ENCODE measurements at places on chromosomes 1 and 21.

DNA sequence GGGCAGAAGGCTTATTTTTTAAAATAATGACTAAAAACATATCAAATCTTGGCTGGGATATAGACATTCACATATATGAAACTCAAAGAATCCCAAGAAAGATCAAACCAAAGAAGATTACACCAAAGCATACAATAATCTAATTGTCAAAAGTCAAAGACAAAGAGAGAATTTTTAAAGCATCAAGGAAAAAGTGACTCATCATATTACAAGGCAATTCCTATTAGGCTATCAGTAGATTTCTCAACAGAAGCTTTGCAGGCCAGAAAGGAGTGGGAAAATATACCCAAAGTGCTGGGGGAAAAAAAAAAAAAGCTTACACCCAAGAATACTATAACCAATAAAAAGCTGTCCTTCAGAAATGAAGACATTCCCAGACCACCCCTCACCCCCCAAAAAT is 375.6 kb downstream of the BRINP2 start:
- no peak for DNase-seq

- peak; percentile 94 for DNase-seq
Observed at GRCh38 chr1:31583995-31584868, 7.9 kb downstream of the TINAGL1 start.

DNA sequence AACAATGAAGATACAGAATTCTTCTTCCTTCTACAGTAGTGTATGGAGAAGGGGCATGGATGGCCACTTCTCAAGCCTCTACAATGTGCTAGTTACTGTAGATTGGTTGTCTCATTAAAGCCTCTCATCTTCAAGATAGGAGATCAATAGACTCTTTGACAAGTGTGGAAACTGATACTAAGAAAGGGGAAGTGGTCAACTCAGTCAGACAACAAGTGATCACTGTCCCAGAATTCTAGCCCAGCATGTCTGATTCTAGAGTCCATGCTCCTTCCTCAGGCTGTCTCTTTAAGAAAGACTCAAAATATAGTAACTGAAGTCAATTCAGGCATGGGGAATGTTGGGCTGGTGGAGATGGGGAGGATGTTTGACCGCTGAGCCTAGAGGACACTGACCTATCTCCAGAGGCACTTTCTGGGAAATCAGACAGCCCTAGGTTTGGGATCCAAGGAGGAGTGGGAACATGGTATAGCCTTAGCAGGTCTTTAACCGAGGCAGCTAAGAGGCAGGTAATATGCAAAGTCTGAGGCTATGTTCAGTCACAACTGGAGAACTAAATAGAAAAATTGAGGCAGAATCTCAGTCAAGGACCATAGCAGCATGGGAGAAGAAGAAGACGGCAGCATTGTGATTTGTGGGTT is 39.3 kb upstream of the EYA3 start:
- no peak for DNase-seq

- no peak for DNase-seq
Observed at GRCh38 chr1:219298571-219299148, 125.0 kb downstream of the LYPLAL1 start.

- no peak for DNase-seq
Observed at GRCh38 chr1:161139766-161140165, 7.3 kb upstream of the DEDD start.

GRCh38 chr21:17501107-17502006 is 11.5 kb upstream of the CXADR start:
- no peak for DNase-seq

DNA sequence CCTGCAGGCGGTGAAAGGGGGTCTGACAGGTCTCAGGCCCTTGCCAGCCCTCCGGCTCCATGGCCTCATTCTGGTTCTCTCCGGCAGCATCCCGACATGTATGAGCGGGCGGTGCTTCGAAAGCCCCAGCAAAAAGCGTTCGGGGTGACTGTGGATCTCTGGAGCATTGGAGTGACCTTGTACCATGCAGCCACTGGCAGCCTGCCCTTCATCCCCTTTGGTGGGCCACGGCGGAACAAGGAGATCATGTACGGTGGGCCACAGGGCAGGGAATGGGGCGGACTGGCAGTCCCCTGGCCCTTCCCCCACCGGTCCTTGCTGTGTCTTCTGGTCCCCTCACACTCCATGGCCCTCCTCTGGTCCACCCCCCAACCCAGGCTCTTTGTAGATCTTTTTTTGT is 6.3 kb downstream of the IKBKE start:
- DNase-seq = peak; percentile 34
